ENCODE measurements at places on chromosomes 5 and 9.

GRCh38 chr5:56676091-56676768 is 139.1 kb upstream of the MAP3K1 start:
- no peak for DNase-seq

- no peak for DNase-seq
Measured at GRCh38 chr9:110015759-110016158, 192.2 kb downstream of the C9orf152 start.

GRCh38 chr5:59234236-59234635 is 651.4 kb downstream of the RAB3C start:
- DNase-seq: no peak

- DNase-seq: no peak
Measured at GRCh38 chr5:154755361-154756008, at the start of gene LARP1. Gene LARP1, plus strand, starts transcription at chr5:154755377. Its CDS starts 381 bp downstream, at chr5:154755758.

GRCh38 chr5:10600626-10601245 is 36.9 kb downstream of the ANKRD33B start:
- DNase-seq: peak; percentile 19

GRCh38 chr9:94528886-94529285 is 26.0 kb upstream of the PCAT7 start:
- DNase-seq: no peak

DNA sequence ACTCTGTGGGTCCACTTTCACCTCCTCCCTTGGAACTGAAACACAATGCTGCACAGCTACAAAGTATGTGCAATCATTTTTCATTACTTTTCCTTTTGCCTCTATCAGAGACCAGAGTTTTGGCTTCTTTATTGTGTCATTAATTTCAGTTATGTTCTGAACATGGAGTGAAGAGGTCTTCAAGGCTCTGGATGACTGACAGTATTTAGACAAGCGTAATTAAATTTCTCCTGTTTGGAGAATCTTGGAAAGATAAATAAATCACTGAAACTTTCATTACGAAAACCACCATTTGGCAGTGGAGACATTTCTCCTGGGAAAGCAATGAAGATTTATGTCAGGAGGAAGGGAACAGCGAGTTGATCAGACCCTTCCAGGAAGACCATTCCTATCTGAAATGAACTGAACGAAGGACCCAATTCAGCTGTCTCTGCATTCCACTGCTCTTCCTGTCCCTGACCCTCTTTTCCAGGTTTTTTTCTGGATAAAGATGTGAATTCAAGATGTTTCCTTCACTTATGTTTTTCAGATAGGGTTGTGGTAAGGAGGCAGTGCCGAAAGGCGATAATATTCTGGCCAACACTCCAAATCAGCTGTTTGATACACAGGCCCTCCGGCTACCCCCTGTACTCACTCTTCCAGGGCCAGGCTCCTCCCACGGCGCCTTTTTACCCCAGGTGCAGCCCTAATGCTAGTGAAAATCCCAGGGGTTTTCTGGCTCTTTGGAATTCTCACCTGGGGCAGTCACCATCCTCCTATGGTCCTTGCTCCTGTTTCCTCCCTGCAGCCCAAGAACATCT is 77.2 kb upstream of the OSMR start:
- DNase-seq: no peak

GRCh38 chr5:172768573-172769341 is 2.2 kb downstream of the DUSP1 start:
- DNase-seq: peak; percentile 56

GRCh38 chr5:180782748-180783147 is 19.9 kb downstream of the MGAT1 start:
- no peak for DNase-seq

- no peak for DNase-seq
Measured at GRCh38 chr5:160128632-160129031, 9.4 kb upstream of the PWWP2A start.

DNA sequence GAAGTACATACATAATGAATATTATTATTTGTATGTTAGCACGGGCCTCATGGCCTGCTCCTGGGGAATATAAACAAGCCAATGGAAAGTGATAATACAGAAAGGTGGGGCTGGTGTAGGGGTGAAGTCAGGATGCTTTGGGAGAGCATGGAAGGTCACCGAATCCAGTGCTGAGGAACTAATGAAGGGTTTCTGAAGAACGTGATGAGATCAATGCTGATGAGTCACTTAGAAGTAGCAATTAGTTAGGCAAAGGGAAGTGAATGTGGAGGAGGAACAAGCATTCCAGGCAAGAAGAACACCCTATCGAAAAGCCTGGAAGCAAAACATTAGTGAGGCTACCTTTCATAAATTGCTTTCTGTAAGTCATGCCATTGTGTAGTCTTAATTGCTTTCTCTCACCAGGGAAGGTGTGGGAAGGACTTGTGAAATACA is 2.1 kb downstream of the ANXA1 start:
- no peak for DNase-seq

GRCh38 chr9:34994260-34994899 is 4.8 kb downstream of the DNAJB5 start:
- DNase-seq: no peak

DNA sequence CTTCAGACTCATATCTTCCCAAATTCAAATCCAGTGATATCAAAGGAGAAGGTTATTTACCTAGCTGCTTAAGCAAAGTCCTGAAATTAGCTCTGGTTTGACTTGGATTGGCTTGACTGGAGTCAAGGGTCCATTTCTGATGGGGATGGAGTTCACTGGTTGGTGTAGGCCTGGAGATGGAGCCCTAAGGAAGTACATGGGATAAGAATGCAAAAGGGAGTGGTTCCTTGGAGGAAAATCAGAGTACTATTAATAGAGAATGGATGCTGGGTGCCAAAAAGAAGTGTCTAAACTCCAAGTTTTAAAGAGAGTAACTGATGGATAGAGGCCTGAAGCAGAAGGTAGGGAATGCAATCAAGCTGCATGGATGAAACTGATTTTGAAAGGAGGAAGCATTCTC is 13.8 kb downstream of the TXNDC8 start:
- DNase-seq: no peak

DNA sequence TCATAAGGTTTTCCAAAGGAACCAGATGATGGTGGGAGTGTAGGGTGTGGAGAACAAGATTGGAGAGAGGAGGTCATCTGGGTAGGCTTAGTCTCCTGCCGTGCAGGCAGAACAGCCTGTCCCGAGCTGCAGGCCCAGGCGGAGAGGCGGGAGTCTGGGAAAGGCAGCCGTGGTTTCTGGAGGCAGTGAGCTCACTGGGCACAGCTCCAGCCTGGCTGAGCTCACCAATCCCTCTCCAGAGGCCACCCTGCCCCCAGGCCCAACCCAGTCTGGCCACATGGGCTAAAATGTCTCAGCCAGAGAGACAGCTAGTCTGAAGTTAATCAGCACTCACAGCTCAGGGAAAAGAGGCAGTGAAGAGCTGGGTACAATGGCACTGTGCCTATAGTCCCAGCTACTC is 12.3 kb downstream of the P4HA2 start:
- DNase-seq: no peak

GRCh38 chr9:108885643-108886348 is 23.7 kb downstream of the ACTL7A start:
- DNase-seq: no peak

DNA sequence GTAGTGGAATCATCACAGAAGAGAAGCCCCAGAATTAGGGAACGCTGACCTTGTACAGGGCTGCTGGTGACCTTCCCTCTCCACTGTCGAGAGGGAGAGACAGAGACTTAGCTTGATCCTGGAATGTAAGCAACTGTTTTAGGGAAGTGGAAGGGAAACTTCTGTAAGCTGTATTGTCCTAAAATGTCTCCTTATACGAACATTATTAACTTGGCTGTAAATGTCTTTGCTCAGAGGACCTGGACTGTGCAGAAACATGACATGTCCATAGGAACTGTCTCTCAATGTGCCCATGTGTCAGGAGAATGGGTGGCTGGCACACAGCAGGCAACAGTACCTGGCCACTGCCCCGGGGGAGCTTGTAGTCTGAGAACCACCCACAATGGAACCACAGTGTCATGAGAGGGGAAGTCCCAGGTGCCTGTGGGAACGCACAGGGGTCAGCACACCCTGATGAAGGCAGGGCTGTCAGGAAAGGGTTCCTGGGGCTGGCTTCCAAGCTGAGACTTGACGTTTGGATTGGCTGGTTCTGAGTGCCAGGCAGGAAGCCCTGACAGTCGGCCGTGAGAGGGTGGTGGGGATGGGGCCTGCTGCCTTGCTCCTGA is 34.0 kb downstream of the DAP start:
- DNase-seq: peak; percentile 31

- DNase-seq: no peak
Measured at GRCh38 chr5:123949807-123950340, 437.9 kb downstream of the CSNK1G3 start.

- DNase-seq: no peak
Measured at GRCh38 chr9:99894826-99895225, 11.6 kb upstream of the STX17 start.

GRCh38 chr9:4793459-4794395 is 983 bp downstream of the RCL1 start:
- no peak for DNase-seq

GRCh38 chr9:35407846-35408245 is 82.1 kb upstream of the RUSC2 start:
- DNase-seq: no peak

- DNase-seq: no peak
Measured at GRCh38 chr5:14665101-14665822, 744 bp downstream of the OTULIN start.

- no peak for DNase-seq
Measured at GRCh38 chr9:27212621-27213020, 84.3 kb downstream of the EQTN start.

- DNase-seq: no peak
Measured at GRCh38 chr5:141714542-141715310, 32.7 kb upstream of the ARAP3 start.

DNA sequence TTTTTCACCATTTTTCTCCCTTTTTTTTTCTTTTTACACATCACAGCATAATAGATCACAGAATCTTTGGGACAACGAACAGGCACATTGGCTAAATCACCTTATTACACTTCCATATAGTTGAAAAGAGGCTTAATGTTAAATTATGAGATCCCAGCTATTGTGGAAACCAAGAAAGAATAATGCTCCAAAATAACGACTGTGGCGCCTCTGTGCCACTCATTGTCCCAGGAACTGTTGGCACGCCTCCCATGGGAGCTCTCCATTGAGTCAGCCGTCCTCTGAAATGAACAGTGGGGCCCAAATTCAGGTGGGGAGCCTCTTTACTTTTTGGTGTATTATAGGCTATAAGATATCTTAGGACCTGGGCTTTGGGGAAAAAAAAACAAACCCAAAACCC is 82.2 kb upstream of the NFIB start:
- DNase-seq: no peak

DNA sequence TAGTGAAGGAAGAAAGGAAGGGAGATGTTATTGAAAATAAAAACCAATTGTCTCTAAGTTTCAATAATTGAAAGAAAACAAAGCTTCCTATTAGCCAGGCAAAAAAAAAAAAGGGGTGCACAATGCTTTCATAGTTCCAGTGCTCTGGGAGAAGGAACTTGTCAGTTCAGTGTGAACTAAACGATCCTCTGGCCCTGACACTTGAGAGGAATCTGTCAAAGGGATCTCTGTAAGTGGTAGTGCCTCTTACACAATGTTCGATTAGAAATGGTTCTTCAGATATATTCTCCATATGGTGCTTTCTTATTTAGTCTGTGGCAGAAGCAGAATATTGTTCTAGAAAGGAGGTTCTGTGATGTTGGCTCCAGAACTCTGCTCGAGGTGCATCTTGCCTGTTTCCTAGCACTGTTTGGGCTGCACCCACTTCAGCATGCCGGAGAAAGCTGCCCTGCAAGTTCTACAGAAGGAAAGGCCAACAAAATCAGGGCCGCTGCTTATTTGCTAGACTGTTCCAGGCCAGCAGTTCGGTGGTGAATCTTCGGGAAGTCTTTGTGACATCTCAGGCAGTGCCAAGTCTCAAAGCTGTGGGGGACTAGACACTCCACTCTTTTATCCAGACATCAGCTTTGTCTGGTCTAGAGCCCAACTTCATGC is 90.9 kb downstream of the PIK3R1 start:
- no peak for DNase-seq

DNA sequence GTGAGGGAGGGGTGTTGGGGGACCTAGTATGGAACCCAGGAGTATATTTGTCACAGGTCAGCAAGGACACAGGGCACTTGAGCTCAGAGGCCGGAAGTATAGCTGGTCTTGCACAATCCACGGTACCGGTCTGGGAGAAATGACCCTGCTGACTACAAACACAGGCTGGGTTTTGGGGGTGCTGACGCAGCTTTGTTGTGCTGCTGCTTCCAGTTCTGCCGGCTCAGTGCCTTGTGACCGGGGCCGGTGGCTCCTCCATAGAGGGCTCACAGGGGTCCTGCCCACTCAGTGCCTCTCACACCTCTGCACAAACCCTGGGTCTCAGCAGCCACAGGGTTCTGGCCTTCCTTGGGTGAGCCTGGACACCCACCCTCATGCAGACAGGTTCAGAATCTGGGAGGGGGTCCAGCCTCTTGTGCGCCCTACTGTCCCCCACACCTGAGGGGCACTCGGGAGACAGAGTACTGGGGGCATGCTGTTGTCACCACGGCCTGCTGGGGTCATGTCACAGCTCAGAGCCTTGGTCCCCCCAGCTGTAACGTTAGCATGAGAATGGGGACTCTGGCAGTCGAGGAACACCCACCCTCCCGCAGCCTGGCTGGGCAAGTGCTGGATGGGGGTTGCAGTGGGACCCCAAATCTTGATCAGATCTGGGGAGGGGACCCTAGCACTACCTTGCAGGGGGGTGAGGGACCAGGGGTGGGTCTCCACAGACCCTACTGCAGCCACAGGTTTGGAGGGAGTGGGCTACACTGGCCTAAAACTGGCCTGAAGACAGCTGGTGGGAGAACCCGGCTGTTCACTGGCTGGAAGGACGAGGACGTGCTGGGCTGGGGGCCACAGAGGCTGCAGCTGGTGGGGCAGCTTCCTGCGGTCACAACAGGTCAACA is 17.7 kb downstream of the NINJ1 start:
- DNase-seq: no peak

GRCh38 chr9:137556069-137556838 is 4.6 kb downstream of the MRPL41 start:
- no peak for DNase-seq

- DNase-seq: peak; percentile 43
Measured at GRCh38 chr9:136231478-136232297, 13.9 kb downstream of the QSOX2 start.

DNA sequence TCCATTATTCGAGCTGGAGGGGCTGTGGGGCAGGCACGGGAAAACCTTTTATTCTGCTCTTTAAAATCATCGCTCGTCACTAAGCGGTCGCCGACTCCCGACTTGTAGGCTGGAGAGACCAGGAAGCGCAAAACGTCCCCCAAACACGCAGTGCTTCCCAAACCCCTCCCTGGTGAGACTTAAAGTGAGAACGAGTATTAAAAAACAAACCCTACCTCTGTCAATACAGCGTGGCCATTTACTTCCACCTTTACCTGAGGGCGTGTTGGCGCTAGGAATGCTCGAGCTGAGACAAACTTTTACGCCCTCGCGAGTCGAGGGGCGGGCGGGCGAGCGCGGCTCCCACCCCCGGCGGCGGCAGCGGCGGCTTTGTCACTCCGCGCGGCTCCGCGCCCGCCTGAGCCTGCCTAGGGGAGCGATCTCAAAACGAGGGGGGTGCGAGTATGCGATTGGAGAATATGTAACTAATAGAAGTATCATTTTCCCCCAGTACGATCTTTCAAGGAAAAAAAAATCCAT is at the start of gene NR2F1-AS1:
Gene NR2F1-AS1, minus strand, starts transcription at position 293 of the 519 bp plus-strand sequence.
- no peak for DNase-seq
